ENCODE measurements at places on chromosomes 4 and X.
A peak's percentile ranks its signal among the peaks of the same experiment; 100 is the strongest.

DNA sequence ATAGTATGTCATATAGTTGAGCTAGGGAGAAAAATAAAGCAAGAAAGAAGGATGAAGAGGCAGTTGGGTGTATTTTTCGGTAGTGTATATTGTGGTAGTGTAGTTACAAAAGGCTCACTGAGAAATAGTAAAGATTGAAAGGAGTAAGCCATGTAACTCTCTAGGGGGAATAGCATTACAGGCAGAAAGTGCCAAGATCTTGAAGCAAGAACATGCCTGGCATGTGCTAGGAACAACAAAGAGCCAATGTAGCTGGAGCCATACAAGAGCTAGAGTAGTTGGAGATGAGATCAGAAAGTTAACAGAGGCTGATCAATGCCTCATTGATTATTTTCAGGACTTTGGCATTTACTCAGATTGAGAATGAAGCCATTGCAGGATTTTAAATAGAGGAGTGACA is 3.0 kb downstream of the ABCE1 start:
- no peak for DNase-seq

- DNase-seq: no peak
Measured at GRCh38 chr4:36308150-36308549, 26.7 kb downstream of the DTHD1 start.

DNA sequence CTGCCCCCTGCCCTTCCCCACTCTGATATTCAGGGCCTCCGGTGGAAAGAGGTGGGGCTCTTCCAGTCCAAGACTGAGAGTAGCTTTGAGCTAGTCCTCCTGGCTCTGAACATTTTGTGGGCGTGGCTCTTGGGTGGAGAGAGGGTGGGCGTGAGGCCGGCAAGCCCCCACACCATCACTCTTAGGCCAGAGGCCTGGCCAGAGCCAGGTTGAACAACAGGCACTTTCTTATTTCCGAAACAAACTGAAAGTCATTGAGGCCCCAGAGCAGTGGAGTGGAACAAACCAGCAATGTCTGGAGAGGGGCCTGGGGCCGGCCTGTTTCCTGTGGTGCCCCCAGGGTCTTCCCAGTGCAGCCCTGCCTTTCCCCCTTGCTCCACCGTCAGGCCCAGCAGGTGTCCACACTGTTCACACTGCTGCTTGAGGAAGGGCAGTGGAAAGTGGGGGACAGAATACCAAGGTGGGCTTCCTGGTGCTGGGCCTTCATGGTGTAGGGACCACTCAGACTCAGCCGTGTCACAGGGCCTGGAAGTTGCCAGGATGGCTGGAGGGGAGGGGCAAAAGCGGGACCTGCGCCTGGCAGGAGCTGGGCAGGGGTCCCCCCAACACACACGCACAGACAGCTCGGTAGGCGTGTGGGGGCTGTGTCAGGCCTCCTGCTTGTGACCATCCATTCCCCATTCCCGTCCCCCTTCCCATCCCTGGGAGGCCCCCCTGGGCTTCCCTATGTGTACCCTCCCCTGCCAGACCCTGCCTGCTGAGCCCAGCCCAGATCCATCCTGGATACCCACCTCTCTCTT is 2.9 kb downstream of the ADRA2C start:
- no peak for DNase-seq

- no peak for DNase-seq
Measured at GRCh38 chr4:124484008-124484407, 228.5 kb downstream of the ANKRD50 start.

DNA sequence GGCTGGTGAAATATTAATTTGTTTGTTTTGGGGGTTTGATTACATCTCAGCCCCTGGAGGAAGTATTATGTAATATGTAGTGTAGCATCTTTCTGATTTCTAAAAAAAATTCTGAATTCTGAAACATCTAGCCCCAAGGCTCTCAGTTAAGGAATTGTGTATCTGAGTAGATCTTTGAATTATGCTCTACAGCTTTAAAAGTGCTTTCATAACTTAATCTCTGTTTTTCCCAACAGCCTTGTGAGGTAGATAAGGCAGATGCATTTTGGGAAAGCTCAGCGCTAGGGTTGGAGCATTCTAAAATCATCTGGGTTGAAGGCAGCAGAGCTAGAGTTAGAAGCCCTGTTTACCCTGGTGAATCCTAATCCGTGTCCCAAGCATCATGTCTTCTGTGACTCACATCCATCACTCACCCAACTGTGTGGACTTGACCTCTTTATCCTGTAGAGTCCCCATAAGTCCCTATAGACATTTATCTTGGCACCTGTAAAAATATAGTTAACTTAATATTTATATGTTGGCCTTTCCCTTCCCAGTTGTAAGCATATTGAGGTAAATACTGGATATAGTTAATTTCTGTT is 49.8 kb downstream of the FNIP2 start:
- no peak for DNase-seq

DNA sequence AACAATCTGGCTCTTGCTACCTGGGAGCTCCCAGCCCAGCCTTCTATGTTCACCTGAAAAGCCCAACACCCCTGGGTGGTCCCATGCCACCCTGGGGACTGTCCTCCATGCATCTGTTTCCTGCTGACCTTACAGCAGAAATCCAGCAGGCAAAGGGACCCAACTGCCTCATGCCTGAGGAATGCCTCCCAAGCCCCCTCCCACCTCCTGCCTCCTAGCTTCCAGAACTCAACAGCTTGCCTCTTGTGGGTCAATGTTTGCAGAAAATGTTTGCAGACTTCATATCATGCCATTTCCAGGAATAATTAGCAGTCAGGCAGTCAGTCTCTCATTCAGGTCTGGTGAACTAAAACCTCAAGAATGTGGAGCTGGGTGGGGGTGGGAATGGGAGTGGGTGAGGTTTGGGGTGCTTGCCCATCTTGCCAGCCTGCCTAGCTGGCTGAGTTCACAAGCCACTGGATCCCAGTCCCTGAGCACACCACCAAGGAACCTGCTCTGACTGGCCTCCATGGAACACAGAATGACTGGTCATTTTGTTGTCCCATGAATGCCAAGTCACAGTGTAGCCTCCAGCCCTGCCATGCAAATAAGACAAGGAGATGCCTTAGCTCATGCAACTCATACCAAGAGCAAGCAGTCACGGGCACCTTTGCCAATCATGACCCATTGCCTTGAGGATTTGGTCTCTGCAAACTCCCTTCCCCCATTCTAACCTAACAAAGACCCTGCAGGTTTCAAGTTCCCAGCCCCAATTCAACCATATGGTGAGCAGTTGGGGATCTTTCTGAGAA is 12.1 kb upstream of the PLAC1 start:
- DNase-seq: peak; percentile 64

DNA sequence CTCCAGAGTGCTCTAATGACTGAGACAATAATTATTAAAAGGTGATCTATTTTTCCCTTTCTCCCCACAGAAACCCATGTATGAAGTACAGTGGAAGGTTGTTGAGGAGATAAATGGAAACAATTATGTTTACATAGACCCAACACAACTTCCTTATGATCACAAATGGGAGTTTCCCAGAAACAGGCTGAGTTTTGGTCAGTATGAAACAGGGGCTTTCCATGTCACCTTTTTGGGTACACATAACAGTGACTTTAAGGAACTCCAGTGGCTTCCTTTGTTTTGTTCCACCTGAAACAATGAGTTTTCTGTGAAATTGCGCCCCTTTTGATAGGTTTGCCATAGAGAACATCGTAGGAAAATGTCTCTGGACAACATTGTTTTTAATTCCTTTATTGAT is 69.6 kb downstream of the KIT start:
- no peak for DNase-seq

DNA sequence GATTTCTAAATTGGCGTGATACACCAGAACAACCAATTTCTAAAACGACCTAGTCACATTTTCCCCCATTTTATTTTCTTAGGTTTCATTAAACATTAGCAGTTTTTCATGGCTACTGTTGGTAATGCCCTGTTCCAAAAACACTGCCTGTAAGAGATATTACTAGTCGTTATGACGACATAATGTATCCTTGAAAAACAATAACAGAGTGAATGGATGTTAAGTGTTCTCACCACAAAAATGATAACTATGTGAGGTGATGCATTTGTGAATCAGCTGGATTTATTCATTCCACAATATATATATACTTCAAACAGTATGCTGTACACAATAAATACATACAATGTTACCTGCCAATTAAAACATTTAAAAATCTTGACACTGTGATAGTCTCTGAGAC is 1147.6 kb upstream of the PCDH10 start:
- DNase-seq: peak; percentile 6

GRCh38 chrX:66164470-66164869 is 423 bp downstream of the HEPH start:
- no peak for DNase-seq

Data from urothelium cell line (cell line).